Activated naive CD8-positive, alpha-beta T cell treated with anti-CD3 and anti-CD28 coated beads, Interleukin-2, amount 50 U/mL, for 24 hours (primary cell): ENCODE measurements at places on chromosomes 12 and 14.

DNA sequence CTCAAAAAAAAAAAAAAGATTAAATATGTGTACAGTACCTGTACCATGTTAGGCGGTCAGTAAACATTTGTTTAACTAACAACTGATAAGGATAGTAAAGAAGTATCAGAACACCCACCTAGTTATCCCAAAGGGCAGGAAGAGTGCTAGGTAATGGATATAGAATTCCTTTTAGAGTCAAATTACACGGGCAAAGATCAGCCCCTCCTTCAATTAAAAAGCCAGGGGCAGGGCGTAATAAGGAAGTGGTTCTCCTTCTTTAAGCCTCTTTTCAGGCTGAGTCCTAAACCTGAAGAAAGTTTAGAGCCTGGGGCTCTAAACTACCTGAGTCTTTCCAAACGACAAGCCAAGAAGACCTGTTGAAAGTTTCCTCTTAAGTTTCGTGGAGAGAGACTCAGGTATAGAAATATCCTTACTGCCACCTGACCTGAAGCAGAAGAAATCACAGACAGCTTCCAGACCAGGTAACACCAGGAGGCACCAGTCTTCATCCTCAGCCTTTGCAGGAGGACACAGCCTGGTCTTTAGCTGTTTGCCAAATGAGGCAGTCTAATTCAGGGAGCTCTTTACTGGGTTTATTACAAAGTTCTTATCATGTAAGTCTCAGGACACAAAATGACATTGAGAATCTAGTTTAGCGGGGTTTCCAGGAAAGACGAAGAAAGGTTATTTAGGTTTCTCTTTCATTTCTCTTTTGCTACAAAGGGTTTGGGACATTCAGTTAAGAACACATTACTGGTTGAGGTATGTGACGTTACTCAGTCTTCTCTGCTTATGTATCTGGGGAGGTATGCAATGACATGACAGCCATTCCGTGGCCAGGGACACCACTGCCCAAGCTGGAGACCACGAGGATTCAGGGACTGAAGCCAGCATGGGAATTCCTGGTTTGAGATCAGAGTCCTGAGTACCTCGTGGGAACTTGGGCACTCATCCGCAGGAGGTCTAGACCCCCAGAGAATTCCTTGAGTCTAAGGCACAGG, at the start of gene BCL2L14:
Gene BCL2L14 (plus strand): TSS at position 266 of the 983 bp plus-strand sequence. CDS start 8,367 bp downstream, outside the sequence.
- no peak for DNase-seq

DNA sequence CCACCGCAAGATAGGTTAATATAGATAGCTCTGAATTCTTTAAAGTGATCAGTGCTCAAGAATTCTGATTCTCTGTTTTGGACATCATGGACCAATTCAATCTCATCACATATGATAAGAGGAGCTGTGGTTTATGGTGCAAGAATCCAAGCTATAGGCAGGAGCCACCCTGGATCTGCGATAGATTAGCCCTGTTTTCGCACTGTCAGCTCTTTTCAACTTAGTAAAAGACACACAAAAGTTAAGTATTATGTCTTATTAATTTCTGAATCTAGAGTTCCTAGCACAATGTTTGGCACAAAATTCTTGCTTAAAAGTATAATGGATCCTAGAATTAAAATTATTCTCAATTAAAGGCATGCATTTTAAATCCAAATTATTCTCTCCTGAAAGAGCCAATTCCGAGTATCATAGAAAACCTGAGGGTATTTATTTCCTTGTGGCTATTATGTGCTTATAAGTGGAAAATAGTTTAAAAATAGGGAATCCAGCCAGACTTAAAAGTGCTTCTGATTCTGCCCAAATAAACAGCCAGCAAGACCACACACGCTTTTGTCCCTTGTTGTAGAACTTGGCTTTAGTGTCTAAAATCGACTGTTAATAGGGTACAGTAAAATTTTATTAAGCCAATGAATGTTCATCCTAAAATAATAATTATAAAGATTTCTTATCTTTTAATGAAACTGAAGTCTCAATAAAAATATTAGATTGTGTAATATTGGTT, 184.9 kb upstream of the FLRT2 start:
- DNase-seq: no peak

- DNase-seq: peak; percentile 47
Measured at GRCh38 chr12:96985515-96986362, 78.7 kb downstream of the NEDD1 start.

- DNase-seq: no peak
Measured at GRCh38 chr12:26841085-26841484, 8.1 kb upstream of the ITPR2 start.

DNA sequence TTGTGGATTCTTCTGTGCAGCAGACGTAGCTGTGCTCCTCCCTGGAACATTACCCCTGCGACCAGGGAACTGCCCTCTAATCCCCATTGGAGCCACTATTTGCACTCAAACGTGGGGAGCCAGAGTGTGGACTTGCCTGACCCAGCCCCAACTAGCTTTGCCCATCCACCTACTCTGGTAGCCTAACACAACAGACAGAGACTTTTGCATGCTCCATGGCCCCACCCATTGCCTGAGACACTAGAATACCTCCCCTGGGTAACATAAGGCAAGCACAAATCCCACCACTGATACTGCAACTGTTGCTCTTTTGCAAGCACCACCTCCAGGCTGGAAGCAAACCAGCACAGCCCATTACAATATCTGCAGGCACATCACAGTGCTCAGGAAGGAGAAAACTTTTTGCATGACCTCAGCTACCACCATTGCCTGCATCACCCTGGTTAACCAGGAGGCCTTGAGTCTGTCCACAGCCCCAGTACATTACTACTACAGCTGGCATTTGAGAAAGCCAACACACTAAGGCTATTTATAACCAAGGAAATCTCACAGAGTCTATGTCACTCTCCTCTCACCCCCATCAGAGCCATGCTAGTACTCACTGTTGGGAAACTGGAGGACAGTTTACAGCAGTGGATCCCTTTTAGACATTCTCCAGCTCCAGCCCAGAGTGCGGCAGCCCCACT, 15.0 kb downstream of the CEP128 start:
- no peak for DNase-seq

DNA sequence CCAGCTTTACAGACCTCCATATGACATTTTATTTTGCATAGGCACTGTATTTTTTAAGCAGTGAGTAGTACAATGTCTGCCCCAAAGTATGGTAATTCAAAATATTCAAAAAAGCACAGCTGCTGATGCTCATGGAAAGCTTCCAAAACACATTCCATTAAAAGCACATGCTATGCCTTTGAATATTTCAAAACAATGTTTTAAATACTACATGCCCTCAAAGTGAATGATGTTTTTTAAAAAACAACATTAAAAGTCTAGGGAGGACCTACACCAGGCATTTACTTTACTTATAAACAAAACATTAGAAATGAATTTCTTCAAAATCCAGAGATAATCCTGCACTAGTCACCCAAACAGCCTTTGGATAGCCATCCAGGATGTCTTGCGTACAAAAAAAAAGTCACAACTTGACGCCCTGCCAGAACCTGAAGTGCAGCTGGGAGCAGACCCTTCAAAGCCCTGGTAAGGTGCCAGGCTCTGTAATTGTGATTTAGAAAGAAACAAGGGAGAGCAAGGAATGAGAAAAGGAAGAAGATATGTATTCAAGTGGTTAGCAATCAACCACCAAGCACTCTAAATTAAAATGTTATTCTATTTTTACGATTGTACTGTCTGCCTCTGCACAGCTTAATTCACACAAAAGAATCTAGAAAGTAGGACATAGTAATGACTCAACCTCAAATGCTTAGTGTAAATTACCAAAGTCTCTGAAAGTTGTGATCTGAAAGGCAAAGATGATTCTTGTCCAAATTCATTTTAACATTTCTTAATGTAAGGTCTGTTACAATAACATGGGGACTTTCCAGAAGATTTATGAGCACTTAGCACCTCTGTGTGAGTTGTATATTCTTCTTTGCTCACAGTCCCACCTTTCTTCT, 31.9 kb downstream of the CEP83 start:
- DNase-seq: no peak

DNA sequence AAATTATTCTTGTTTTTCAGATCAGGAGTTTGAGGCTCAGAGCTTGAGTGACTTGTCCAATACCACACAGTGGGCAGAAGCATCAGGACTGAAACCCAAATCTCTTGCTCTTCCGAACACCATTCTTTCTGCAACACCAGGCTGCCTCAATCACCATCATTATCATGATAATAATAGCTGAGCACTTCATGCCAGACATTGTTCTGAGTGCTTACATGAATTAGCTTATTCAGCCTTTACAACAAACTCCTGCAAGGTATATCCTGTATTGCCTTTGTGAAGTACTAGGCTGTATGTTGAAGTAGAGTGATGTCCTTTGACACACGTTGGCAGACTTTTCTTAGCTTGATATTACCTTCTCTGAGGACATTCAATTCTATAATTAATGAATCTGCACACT, 257.4 kb upstream of the ATP2B1 start:
- DNase-seq: no peak

GRCh38 chr14:97312910-97313309, 515.7 kb downstream of the VRK1 start:
- DNase-seq: no peak

GRCh38 chr12:51183816-51184215, 10.9 kb upstream of the TFCP2 start:
- no peak for DNase-seq
